Activated CD4-positive, alpha-beta T cell treated with anti-CD3 and anti-CD28 coated beads, Interleukin-2, amount 10 ng/mL, durations not matched to agents 7 days and 5 days (primary cell): ENCODE measurements at places on chromosomes 7 and 10. TPM values are rescaled to one million over a fixed set of nuclear protein-coding genes. Genes with fewer than 3 reads are reported as not detected.
A peak's percentile ranks its signal among the peaks of the same experiment; 100 is the strongest.

DNA sequence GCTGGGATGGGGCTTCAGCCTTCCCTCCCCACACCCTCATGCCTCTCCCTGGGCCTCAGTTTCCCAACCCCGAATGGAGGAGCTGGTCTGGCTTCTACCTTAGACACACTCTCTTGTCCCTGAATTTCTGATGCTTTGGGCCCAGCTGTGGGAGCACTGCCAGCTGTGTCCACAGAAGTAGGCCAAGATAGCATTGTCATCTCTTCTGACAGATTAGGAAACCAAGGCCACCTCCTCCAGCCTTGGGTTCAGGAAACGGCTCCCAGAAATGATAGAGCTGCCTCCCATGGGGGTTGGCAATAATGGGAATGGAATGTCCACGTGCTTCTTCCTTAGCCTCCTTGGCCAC lies 1.3 kb downstream of the PPIF start:
- peak; percentile 5 for DNase-seq

- DNase-seq = no peak
These were observed 4.9 kb downstream of the SRRM3 start for GRCh38 chr7:76206633-76207032.

GRCh38 chr10:88385601-88386203 lies 197.4 kb downstream of the RNLS start:
- peak; percentile 81 for DNase-seq

Gene CYP3A4
- total RNA-seq = not detected

GRCh38 chr10:101164020-101164419 lies 32.9 kb downstream of the TLX1 start:
- DNase-seq = no peak

GRCh38 chr7:23530405-23530804 lies 1.4 kb downstream of the TRA2A start:
- DNase-seq = peak; percentile 63

DNA sequence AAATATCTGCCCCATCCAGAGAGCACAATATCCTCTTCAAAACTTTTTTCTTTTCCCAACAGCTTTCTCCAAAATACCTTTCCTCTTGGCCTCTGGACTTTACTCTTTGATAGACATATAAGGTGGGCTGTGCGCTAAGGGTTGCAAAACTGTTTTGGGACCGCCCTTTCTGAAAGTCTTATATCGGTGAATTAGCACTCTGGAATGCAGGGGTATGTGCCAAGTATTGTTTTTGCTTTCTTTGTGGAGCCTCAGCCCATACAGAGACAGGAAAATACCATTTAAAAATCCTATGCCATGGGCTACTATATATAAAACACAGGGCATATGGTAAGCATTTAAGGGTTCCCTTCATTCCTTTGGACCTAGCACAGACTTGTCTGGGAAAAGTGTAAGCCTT lies 37.7 kb downstream of the PPP1R17 start:
- DNase-seq = no peak

GRCh38 chr7:79515358-79515757 lies 61.9 kb upstream of the MAGI2 start:
- no peak for DNase-seq

Gene EIF5AL1
- 0.37 TPM for total RNA-seq

DNA sequence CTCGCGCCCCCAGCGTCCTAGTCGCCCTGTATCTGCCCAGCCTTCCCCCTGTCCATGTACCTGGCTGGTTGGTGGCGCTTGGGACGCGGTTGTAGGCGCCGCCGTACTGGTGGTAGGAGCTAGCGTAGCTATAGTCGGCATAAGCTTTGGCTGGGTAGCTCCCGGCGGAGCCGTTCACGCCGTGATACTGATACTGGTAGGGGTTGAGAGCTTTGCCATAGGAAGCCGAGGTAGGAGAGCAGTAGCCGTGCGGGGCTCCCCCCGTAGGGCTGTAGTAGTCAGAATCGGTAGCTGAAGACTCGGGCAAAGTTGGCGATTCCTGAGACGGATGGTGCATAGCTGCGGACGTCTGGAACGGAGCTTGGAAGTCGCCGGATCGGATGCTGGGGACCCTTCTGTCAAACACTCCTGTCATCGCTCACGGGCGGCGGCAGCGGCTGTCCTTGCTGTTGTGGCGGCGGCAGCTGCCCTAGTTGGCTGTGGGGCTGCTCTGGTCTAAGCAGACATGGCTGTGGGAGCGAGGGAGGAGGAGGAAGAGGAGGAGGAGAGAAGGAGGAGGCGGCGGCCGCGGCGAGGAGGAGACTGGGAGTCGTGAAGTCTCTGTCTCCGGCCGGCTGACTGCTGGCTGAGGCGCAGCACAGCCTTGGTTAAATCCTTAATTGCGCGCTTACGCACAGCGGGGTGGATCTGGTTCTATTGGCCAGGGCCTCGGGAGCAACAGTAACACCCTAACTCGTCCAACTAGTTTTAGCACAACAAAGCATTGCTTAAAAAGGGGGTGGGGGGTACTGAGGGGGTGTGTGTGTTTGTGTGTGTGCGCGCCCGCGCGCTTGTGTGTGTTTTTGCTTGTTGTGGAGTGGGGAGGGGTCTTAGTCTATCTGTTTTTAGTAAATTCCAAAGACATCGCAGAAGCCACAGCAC lies at the start of gene DLX5:
DLX5 (minus strand) TSS at position 623 of the 921 bp plus-strand sequence; CDS start at position 415, 208 bp downstream.
- DNase-seq = no peak

GRCh38 chr10:77925795-77926565 lies 575 bp downstream of the DLG5 start:
- peak; percentile 20 for DNase-seq

DNA sequence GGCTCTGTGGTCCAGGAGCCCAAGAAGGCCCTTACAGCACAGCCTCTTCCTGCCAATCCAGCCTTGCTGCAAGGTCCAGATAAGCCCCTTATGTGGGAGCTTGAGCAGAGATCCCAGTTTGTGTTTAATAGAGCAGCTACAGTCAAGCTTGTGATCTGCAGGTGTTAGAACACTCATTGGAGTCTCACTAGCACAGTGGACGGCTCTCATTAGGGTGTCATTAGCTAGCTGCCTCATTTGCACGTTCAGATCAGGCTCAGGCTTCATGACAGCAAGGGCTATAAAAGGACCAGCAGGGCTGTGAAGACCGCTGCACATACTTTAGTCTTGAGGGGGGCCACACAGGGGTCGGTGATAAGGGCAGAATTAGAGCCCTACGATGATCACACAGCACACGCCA lies 443.2 kb downstream of the RPS24 start:
- DNase-seq = no peak

Gene PTPRN2
- 2.7 TPM for total RNA-seq

- DNase-seq = no peak
These were observed 8.5 kb downstream of the KCNMA1 start for GRCh38 chr10:77628906-77629730.

Gene SLC39A12
- total RNA-seq = not detected

DNA sequence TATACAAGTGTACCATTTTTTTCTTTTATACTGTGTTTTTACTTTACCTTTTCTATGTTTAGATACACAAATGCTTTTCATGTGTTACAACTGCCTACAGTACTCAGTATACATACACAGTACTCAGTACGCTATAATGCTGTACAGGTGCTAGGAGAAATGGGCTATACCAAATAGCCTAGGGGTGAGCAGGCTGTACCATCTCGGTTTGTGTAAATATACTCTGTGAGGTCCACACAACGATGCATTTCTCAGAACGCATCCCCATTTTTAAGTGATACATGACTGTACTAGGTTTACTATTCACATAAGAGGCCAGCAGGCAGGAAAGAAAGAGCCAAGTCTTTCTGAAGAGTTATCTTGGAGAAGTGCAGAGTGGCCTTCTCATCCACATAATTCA lies 426.4 kb upstream of the MTPN start:
- DNase-seq = no peak

DNA sequence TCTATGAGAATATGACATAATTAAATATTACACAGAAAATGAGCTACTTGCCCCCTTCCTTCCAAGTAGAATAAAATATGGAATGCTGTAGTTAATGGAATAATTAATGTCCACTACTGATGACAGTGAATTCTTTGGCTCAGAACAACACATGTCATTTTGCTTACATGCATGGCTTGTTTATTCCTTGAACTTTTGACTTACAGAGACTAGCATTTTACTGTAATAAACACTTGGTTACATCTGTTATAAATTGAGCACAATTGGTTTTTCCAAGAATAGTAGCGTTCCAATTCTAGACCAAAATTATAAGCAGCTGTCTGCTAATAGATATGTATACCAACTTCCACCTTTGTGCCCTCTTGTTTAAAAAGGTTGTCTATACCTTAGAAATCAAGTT lies 286.7 kb downstream of the OTUD1 start:
- no peak for DNase-seq

Gene IKZF1
- 379 TPM for total RNA-seq

DNA sequence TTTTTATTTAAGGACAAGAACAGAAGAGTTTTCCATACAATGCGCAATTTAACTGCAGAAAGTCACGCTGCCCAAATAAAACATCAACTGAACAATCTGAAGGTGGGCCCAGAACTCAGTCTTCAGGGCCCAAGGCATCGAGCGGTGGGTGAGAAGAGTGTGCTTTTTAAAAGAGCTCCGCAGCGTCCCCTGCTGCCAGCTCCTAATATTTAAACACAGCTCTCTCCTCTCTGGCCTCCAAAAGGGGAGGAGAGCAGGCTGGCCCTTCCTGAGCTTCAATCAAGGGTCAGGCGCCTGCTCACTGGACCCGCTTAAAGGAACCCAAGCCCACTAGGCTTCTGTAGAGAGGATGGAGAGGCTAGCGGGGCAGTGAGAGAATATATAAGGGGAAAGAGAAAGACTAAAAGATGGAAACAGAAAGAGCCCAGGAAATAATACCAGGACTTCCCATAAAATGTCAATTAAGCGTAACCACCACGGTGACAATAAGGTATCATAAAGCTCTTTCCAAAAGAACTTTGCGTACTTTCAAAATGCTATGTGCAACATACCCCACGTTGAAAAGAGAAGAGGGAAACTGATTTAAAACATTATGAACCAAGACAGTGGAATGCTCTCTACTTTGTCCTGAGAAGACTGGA lies 2.8 kb downstream of the FAM53B start:
- peak; percentile 79 for DNase-seq

Gene ZNF800
- total RNA-seq = 50.7 TPM

DNA sequence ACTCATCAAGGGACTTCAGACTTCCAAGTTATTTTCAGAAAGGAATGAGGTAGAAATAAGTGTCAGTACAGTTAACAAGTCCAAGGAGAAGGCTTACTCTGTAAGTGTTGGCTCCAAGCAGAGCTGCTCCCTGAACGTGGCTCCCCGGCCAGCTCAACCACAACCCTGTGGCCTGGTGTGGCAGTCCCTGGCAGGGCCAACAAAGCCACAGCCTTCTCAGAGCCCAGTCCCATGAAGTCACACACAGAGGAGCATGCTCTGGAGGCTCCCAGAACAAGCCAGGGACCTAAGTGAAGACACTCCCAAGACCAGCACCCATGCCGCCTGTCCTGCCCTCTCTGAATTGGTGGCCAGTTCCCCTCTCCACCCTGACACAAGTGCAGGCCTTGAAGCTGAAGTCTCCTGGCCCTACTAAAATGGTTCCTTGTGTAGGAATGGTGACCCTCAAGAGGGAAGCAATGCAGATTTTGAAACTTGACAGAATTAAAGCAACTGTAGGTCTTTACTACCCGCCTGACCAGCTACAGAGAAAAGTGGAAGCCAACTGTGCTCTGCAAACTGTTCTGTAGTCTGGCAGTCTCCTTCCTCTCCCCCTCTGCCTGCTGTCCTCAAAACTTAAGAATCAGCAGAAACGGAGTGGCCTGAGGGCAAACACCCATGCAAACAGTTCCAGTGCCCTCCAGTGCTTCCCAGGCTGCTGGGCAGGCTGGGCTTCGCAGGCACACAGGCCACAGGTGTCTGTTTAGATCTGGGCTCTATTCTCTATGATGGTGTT lies 51.1 kb downstream of the NOD1 start:
- no peak for DNase-seq

GRCh38 chr7:55778631-55779030 lies 83.9 kb downstream of the SEPTIN14 start:
- no peak for DNase-seq

Gene NANOS1
- total RNA-seq = 0.12 TPM

Gene SLC16A9
- total RNA-seq = 0.12 TPM

DNA sequence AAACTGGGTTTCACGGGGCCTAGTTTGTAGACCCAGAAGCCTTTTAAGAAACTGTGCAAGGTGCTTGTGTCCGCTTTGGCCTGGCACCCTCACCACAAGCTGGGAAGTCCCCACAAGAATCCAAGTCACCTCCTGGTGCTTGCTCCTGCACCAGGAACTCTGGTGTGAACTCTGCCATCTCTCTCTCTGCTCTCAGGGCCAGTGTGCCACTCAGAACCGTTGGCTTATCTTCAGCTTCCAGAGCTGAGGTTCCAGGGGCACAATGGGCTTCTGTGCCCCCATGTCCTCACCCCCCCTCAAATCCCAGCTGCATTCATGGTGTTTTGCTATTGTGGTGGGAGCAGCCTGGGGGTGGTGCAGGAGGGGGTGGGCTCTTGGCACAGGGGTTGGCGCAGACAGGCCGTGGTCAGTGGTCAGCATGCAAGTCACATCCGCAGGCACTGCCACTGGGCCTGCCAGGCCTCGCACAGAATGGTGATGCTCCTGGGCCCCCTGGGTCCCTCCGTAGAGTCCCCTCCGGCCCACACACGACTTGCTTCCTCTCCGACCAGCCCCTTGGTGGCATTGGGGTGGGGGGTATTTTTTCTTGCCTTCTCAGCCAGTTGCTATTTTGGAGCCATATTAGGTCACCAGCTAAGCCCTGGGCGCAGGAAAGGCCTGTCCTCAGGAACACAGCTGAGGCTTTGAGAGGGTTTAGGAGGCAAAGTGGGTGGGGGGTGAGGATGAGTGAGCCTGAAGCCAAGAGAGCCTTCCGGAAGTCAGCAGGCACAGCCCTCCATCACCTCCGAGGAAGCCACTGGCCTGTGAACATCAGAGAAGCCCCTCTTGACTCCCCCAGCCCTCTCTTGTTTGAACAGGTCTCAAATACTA lies 3.0 kb downstream of the ZCCHC24 start:
- DNase-seq = no peak

DNA sequence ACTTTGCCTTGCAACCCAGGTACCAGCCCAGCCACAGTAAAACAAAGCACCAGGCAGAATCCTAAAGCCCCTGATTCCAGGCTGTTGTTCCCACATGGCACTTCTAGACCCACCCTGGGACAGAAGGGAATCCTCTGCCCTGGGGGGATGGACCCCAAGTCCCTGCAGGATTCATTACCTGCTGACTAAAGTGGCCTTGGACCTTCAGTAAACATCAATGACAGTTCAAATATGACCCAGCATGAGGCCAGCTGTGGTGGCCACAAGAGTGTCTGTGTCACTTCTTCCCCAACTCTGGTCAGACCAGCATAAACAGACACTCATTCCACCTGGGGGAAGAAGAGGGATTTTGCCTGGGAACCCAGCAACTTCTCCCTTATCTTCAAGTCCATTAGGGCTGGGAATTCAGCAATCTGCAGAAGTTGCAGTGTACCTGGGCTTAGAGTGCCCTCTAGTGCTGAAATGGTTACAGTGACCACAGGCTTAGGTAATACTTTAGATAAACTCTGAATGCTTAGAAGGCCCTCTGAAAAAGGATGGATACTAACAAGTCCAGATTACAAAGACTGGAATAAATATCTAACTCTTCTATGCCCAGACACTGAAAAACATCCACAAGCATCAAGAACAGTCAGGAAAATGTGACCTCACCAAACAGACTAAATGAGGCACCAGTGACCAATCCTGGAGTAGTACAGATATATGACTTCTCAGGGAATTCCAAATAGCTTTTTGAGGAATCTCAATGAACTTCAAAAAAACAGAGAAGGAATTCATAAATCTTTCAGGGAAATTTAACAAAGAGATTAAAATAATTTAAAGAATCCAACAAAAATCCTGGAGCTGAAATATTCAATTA lies 108.5 kb upstream of the TMEM168 start:
- peak; percentile 54 for DNase-seq

Gene HOXA9
- total RNA-seq = not detected
